Tibial nerve (tissue), 4 donors: ENCODE measurements at places on chromosomes 5 and 9.

- DNase-seq, result no peak
Observed at GRCh38 chr5:20500546-20500945, 512.5 kb upstream of the CDH18 start.

GRCh38 chr9:93860694-93861658, 94.2 kb downstream of the BARX1 start:
- no peak for DNase-seq

DNA sequence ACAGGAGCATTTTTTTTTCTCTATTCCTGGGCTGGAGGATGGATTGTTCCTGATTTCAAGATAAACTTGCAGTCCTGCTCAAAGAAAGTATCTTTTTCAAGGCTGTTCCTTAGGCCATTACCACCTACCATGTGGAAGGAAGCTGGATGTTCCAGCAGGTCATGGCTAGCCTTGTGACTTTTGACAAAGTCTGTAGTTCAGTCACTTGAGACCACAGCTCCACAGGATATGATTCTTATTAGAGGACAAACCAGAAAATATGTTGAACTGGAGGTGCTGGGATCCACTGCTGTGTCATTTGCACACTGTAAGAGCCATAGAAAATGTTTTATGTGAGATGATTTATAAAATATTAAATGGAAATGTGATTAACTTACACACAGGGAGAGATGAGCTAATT, 184.2 kb upstream of the ACO1 start:
- no peak for DNase-seq

DNA sequence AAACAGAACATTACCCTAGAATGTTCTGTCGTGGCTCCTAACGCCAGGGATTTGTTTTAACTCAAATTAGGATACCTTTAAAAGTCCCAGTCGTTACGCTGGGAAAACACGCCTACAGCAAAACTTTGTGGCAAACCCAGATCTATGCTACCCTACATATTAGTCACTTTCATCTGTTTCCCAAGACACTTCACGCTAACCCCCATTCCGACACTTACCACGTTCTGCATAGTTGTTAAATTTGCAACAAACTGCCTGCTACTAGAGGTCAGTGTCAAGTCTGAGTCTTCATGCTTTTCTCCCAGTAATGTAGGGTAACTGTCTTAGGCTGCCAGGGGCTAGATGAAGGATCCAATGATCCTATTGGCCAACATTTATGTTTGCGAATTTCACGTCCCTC, 140.3 kb downstream of the RASEF start:
- DNase-seq, result no peak

GRCh38 chr9:78763424-78763823, 466.5 kb downstream of the PSAT1 start:
- DNase-seq, result no peak

GRCh38 chr5:99928490-99928889, 606.7 kb upstream of the FAM174A start:
- DNase-seq, result no peak

- no peak for DNase-seq
Observed at GRCh38 chr9:89505911-89506310, 8.0 kb upstream of the SEMA4D start.

- no peak for DNase-seq
Observed at GRCh38 chr5:120683580-120683979, 219.5 kb downstream of the PRR16 start.

DNA sequence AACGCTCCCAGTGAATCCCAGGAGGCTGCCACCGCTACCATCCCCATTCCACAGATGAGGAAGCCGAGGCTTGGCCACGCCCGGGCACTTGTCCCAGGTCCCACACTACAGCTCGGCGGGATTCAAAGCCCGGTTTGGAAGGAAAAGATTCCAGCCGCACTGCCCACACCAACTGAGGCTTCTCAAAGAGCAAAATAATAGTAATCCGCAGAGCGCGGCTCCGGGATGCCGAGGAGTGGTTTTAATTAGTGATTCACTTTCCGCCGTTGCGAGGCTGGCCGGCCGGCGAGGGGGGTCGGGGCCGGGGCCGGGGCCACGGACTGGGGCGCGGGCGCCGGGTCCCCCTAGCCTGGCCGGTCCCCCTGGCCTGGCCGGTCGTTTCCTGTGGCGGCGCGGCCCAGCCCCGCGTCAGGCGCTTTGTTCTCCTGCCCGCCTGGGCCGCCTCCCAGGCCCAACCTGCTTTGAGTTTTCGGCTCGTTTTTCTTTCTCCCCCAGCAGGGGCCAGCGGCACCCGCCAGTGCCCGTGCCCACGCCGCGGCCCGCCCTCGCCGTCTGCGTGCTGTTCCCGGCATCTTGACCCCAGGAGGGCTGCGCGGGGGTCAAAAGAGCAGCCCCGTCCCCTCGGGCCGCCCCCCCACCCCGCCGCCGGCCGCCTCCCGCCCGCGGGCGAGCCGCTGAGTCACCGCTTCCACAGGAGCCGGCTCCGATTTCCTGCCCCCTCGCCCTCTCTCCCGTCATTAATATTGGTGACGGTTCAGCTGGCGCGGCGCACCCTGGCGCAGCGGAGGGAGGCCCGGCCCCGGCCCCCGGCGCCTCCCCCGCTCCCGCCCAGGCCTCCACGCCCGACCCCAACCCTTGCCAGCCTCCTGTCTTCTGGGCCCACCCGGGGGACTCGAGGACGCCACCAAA, 31.2 kb downstream of the FGF18 start:
- peak; percentile 29 for DNase-seq

GRCh38 chr9:124183772-124184171, 74.0 kb upstream of the NEK6 start:
- no peak for DNase-seq

DNA sequence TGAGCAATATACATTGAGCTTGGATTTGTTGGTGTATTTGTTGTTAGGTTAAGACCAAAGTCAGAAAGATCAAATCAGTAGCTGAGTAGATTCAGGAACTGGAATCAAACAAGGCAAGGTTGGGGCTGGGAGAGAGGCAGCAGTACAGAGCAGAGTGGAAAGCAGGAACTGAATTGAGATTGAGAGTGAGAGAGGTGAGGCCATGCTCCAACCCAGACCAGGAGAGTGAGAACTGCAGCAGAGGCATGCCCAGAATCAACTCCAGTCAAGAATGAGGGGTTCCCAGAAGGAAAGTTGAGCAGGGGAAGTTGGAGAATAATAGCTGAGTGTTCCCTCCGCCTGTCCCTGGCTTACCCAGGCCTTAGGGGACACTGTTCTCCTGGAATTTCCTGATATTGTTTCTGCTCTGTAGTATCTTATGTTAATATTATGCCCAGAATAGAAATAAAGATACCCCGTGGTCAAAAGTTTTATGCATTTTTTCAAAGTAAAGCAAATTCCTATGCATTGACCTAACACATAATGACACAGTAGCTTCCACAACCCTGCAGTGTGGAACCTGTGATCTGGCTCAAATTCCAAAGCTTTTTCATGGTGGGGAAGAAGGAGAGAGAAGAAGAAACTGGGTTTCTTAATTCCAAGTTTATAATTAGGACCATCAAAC, 82.7 kb downstream of the SV2C start:
- DNase-seq, result no peak

- DNase-seq, result no peak
Observed at GRCh38 chr5:176535101-176535663, 2.0 kb downstream of the RNF44 start.

DNA sequence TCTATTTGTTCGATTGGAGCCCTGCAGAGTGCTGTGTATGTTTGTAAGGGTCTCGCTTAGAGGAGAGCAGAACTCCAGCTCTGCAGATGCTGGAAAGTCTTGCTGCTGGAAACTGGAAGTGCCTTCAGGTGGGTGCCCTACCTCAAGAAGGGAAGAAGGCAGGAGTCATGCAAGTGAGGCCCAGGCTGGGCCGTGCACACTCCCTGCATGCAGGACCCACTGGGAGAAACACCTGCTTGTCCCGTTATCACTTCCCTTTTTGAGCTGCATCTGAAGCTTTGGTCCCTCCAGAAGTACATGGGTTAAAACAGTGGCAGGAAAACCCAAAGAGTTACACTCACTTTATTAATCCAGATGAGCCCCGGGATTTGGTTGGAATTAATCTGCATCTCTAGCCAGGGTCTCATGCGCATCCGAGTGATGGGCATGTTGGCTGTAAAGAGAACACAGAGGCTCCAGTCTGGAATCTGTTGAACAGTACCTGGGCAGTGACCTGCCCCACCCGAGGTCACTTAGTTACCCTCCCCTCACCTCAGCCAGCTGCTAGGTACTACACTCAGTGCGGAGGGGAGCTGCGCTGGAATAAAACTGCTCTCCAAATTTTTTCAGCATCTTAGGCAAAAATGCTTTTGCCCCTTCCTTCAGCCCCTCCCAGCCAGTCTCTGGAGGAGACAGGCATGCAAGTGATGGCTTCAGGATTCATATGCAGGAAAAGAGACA, 1.4 kb downstream of the IRF1 start:
- DNase-seq, result peak; percentile 4

DNA sequence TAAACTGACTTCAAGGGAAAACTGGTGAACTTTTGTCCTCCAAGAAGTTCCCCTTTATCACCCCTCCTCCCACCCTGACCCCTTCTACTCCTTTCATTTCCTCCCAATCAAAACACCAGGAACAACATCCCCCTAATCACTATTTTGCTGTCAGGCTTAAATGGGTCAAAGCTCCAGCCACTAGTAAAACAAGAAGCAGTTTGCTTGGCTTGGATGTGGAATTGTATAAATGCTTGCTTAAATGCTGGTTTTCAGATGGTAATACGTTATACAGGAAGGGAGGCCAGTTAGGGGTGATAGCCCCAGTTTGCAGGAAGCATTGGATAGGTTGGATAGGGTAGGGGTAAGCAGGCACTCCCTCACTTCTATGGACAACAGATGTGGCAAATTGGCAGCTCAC, 473.6 kb downstream of the AGTPBP1 start:
- DNase-seq, result no peak

- DNase-seq, result no peak
Observed at GRCh38 chr5:130995254-130995515, 169.9 kb downstream of the HINT1 start.

GRCh38 chr5:171702135-171702770, 83.4 kb upstream of the SMIM23 start:
- DNase-seq, result no peak

GRCh38 chr5:173880306-173880985, 7.7 kb upstream of the CPEB4 start:
- DNase-seq, result no peak

GRCh38 chr5:8839361-8840055, 706.4 kb downstream of the SEMA5A start:
- peak; percentile 34 for DNase-seq

- no peak for DNase-seq
Observed at GRCh38 chr5:3282841-3283240, 312.8 kb upstream of the IRX1 start.

DNA sequence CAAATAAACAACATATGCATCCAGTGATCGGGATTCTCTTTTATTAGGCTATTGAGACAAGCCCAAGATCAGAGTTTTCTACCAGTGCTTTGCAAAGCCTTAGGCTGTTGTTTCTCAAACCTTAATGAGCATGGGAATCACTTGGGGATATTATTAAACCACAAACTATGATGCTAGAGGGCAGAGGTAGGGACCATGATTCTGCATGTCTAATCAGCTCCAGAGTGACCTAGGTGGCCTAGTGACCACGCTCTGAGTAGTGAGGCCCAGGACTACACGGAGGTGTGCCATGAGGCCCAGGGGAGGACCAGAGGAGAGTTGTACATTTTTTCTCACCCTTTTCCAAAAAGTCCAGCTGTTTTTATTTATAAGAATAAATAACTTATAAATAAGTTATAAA, 298.5 kb upstream of the TLE4 start:
- no peak for DNase-seq

DNA sequence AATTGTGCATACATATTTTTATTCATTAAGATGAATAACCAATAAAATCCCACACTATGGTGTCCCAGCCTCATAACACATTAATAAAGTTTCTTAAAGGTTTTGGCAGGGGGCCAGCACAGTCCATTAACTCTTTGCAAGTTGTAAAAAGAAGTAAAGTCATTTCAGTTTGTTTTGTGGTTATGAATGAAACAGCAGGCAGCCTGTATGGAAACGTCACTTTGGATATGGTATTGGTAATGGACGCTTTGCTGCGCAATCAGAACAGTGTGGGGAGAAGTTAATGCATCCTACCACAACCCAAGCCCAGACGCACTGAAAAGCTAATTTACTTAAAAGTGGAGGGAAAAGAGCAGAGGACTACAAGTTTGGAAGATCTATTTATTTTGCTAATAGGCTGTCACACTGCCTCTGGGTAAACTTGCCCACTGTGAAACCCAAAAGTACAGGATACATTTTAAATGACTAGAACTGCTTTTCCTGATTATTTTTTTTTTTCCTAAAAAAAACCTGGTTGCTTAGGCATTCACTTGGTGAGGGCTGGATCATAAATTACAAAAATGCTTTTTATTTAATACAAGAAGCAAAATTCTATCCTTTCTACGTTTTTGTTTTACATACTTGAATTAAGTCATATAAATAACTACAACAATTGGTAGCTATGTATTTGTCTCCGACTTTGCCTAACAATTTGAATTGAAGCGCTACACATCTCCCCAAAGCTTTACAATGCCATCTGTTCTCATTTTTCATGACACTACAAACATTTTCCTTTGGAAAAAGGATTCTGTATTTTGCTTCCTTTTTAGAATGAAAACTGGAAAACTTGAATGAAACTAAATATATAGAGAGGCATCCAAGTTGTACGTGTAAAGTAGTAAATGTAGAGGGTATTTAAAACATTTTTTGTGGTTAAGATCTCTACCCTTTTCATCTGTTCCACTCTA, 104.3 kb downstream of the NFIB start:
- DNase-seq, result no peak

GRCh38 chr5:80960531-80961375, 590 bp downstream of the RASGRF2 start:
- DNase-seq, result peak; percentile 35

DNA sequence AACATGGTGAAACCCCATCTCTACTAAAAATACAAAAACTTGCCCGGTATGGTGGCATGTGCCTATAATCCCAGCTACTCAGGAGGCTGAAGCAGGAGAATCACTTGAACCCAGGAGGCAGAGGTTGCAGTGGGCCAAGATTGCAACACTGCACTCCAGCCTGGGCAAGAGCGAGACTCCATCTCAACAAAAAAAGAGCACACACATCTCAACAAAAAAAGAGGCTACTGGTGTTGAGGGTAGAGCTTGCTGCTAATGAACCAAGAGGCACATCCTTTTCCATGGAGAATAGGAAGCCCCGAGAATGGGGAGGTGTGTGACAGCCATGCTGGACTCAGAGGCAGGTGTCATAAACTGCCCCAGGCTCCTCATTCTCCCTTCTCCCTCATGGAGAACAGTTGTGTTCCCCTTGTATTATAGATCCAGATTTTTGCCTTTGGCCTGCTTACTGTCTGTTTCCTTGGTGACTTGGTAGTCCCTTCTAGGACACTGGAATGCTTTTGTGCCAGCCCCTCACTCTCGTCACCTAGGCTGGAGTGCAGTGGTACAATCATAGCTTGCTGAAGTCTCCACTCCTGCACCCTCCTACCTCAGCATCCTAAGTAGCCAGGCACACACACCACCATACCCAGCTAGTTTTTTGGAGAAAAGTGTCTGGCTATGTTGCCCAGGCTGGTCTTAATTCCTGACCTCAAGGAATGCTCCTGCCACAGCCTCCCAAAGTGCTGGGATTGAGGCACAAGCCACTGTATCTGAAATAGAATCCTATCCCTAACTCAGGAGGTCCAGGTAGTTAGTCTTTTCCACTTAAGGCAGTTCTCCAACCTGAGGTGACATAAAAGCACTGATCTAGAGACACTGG, 5.1 kb downstream of the RPL12 start:
- DNase-seq, result no peak

GRCh38 chr5:43268188-43268820, 44.9 kb downstream of the HMGCS1 start:
- no peak for DNase-seq

GRCh38 chr5:64507264-64507605, 1.4 kb downstream of the RGS7BP start:
- DNase-seq, result no peak

- DNase-seq, result no peak
Observed at GRCh38 chr5:81418606-81419005, 24.7 kb upstream of the ACOT12 start.

- no peak for DNase-seq
Observed at GRCh38 chr9:137082925-137083290, 3.9 kb upstream of the MAN1B1 start.
